HepG2 (cell line): ENCODE measurements at places on chromosomes 6 and 20.
A peak's percentile ranks its signal among the peaks of the same experiment; 100 is the strongest.

GRCh38 chr6:167141667-167142432 lies 15.9 kb downstream of the GPR31 start:
- DNase-seq = peak; percentile 58

DNA sequence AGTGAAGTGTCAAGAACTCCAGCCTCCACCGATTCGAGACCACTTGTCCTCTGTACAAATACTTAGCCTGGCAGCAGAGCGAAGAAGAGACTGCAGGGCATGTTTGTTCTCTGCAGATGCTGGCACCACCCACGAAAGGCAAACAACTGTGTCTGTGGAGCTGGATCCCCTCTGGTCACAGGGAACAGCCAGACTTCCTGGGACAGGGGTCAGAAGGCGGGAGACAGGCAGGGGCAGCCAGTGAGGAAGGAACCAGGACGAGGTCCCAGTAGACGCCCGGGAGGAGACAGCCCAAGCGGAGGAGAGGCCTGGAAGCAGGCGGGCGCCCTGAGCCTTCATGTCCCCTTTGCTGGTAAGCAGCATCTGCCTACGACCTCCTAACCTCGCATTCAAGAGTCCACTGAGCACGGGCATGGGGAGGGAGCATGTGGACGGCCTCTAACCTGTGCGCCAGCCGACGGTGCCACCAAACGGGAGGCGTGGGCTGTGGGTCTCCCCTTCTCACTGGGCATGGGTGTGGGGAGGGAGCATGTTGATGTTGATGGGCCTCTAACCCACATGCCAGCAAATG lies 265.5 kb downstream of the DLL1 start:
- DNase-seq = no peak

DNA sequence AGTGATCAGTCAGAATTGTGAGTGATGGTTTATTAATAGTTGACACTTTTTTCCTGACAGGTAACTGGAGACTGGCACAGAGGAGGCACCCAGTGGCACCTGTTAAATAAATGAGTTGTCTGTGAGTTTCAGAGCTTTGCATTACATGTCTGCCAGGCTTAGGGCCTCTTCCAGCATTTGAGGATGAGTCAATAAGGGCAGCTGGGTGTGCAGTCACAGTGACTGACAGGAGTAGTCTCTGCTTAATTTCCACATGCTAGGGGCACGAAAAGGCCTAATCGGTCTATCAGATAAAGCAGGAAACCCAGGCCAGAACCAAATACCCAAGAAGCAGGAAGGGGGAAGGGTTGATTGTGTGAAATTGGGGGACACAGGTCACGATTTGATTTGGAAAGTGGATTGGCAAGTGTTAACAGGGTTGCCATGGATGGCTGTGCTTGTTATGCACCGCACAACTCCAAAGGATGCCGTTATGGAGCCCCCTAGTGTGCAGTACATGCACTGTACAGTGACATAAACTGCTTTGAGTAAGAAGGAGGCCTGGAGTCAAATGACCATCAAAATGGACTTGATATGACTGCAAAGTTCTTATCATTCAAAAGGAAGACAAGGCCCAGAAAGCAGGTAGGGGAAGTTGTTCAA lies 111.9 kb upstream of the GGTLC1 start:
- DNase-seq = peak; percentile 70

GRCh38 chr20:32628960-32629530 lies 43.9 kb upstream of the NOL4L start:
- DNase-seq = peak; percentile 34
